ENCODE measurements at places on chromosomes 3 and 15.

DNA sequence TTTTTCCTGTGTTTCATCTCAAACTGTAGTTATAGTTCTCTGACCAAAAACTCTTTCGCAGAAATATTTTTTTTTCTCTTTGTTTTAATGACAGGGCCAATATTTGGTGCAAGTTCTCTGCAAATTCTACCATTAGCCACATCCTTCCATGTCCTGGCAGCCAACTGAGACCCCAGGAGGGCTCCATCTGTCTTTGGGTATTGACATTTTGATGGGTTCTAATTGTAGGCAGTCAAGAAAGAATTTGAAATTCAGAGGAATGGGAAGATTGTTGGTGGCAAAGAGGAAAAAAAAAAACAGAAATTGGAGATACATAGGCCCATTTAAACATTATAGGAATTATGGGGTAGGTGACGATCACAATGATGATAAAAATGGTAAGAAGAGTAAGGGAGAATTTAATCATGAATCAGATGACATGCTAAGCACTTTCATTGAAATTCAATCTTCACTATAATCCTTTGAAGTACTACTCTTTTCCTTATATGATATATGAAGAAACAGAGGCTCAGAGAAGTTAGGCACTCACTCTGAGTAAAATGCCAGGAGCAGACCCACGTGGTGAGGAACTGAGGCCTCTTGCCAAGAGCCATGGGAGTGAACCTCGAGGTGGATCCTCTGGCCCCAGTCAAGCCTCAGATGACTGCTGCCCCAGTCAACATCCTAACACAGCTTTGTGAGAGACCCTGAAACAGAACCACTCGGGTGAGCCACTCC is 151.4 kb downstream of the PDZRN3 start:
- no peak for DNase-seq

- no peak for DNase-seq
Measured at GRCh38 chr15:72852273-72852672, 68.7 kb upstream of the ADPGK start.

GRCh38 chr3:120681506-120682038 is 467 bp downstream of the HGD start:
- no peak for DNase-seq

- no peak for DNase-seq
Measured at GRCh38 chr3:190586631-190587011, 72.7 kb downstream of the IL1RAP start.

GRCh38 chr15:26214290-26214689 is 351.2 kb upstream of the ATP10A start:
- no peak for DNase-seq

Measured in endothelial cell (in vitro differentiated cells).